ENCODE measurements at places on chromosomes 4 and X.

- DNase-seq: no peak
These were observed 169.6 kb downstream of the RAPGEF2 start for GRCh38 chr4:159272273-159273140.

DNA sequence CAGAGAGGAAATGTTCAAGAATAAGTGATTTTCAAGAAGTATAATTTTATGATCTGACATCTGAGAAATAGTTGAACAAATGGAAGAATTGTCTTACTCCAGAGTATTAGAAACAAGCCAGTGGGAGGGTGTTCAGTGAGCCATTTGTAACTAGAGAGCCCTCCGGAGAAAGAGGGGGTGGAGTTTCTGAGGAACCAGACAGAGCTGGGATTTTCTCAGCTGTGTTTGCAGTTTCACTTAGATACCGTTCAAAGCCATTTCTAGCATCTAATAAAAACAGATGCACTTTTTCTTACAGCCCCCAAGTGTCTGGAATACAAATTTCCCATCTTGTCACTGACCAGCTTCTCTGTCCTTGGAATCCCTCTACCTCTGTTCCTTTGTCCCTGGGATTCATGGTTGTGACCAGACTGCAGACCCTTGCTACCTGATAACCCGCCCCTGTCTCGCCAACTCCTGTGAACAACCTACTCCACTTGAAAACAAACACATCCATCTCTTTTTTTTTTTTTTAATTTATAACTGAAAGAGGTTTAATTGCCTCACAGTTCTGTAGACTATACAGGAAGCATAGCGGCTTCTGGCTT lies 132.8 kb upstream of the KLF3 start:
- DNase-seq: no peak

DNA sequence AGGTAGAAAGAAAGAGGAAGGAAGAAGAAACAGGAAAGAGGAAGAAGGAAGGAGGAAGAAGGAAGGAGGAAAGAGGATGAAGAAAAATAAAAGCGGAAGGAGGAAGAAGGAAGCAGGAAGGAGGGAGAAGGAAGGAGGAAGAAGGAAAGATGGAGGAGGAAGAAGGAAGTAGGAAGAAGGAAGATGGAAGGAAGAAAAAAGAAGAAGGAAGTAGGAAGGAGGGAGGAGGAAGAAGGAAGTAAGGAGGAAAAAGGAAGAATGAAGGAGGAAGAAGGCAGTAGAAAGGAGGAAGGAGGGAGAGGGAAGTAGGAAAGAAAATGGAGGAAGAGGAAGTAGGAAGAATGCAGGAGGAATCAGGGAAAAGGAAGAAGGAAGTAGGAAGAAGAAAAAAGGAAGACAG lies 191.1 kb upstream of the TBL1X start:
- no peak for DNase-seq

- no peak for DNase-seq
These were observed 604.6 kb downstream of the RAB28 start for GRCh38 chr4:12879496-12879895.

GRCh38 chrX:18617407-18617750 lies 54.5 kb downstream of the RS1 start:
- DNase-seq: no peak

DNA sequence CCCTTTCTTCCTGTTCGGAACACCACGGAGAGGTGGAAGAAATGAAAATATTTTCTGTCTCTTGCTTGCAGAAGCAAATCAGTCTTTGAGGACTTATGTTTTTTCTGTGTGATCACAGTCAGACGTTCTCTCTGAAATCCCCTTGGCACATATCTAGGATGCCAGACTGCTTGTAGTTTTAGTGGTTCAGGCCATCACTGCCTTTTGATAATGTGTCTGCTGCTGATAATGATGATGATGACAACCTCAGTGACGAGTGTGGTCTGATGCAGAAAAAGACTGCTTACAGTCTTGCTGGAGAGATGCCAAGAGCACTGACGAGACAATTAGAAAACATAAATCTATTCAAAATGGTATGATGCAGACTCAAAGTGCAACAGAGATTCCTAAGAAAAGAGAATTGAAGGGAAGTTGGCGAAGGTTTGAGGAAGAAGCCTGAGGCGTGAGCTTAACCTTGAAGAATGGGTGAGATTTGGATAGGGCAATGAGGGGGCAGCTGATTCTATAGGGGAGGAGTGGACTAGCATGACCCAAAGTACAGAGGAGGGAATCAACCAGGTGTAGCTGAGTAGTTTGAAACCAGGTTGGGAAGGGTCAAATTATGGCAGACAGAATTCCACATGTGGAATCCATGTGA lies 7.9 kb downstream of the RAB33A start:
- DNase-seq: no peak

DNA sequence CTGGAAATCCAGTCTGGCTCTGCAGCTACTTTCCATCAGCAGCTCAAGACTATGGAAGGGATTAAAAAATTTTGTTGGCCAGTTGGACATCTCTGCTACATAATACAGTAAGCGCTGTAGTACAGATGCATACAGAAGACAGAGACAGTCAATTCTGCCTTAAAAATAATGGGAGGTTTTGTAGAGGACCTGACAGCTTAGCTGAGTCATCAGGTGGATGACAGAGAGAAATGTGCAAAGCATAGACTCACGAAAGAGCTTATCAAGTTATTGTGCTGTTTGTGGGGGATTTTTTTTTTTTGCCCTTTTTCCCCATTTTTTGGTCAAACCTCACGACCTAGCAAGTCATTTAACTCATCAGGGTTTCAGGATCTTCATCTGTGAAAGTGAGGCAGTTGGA lies 149.0 kb upstream of the SCML1 start:
- DNase-seq: no peak
